Activated T-cell treated with anti-CD3 and anti-CD28 coated beads, Interleukin-2, amount 50 U/mL, for 72 hours (primary cell): ENCODE measurements at places on chromosomes 5 and 9. TPM values are rescaled to one million over a fixed set of nuclear protein-coding genes. Genes with fewer than 3 reads are reported as not detected.

DNA sequence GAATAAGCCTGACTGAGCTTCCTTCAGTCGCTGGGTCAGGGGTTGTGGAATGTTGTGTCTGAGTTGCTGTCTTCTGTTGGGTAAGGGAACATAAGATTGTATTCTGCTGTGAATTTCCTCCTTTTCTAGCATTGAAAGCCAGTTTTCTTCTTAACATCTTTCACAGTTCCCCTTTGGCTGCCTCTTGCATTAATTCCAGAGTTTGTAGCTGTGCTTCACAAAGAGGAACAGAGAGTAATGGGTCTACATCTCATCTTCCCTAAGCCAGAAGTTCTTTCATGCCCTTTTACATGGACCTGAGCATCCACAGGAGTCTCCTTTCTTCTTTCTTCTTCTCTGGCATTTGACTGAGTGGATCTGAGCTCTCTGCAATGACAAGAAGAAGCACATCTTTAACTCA is 686.8 kb downstream of the KCTD16 start:
- no peak for DNase-seq

- no peak for DNase-seq
Observed at GRCh38 chr5:39076757-39077728, 2.8 kb upstream of the RICTOR start.

- no peak for DNase-seq
Observed at GRCh38 chr5:1730487-1730847, 69.2 kb downstream of the MRPL36 start.

- DNase-seq = no peak
Observed at GRCh38 chr9:96255698-96256097, 46.3 kb downstream of the HSD17B3 start.

- DNase-seq = no peak
Observed at GRCh38 chr5:8807636-8808035, 738.2 kb downstream of the SEMA5A start.

DNA sequence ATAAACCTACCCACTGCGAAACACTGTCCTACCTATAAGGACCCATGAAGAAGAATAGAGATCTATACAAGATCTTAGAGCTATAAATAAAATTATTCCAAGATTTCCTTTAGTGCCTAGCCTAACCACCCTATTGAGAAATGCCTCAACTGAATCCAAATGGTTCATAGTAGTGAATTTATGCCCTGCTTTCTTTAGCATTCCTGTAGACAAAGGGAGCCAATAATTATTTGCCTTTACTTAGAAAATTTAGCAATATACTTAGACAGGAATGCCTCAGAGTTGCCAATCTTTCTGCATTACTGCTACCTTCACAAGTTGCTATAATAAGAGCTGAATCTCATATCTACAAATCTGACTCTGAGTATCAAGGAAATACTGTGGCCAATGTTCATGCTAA is 62.6 kb downstream of the PUM3 start:
- no peak for DNase-seq

LHX6 gene
- total RNA-seq = not detected

DNA sequence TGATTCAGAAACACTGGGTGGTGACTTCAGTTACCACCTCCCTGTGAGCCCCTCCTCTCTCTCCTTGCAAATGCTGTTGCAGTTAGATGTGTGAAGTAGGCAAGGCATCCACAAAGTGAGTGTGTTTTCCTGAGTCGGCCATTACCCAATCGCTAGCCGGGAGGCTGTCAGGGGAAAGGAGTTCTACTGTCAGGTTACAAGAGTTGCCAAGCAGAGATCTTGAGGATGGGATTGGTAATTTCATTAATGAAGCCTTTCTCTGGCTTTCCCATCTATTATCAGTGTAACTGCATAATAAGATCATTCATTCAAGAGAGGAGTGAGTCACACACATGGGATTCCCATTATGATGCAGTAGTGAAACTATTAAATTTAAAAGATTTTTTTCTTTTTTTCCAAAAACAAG is 106.9 kb downstream of the GLDC start:
- DNase-seq = no peak

DNA sequence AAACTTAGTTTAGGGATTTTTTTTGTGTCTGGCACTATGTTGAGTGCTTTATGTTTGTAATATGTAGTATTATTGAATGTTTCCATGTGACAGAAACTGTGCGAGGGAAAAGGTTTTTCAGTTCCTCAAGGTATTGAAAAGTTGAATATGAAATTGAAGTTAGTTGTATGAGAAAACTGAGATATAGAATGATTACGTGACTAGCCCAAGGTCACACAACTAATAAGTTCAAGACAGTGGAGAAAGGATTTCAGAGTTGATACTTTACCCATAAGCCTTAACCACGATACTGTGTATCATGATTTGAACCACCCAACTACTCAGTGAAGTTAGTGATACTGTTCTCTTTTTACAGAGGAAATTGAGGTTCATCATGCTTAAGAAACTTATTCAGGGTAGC is 5.7 kb downstream of the NIPBL start:
- DNase-seq = no peak

DNA sequence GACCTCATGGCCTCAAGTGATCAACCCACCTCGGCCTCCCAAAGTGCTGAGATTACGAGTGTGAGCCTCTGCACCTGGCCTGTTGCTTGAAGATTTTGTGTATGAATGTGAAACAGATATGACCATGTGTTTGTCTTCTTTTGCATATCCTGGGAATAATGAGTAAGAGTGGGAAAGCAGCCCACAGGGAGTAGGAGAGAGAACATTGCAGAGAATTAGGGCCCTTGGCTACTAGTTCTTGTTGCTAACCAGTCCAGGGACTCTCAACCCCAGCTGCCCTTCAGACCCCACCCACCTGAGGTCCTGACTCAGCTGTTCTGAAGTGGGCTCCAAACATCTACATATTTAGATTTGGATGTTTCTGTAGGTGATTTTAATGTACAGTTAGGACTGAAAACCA is 125.5 kb downstream of the MTX3 start:
- no peak for DNase-seq

DNA sequence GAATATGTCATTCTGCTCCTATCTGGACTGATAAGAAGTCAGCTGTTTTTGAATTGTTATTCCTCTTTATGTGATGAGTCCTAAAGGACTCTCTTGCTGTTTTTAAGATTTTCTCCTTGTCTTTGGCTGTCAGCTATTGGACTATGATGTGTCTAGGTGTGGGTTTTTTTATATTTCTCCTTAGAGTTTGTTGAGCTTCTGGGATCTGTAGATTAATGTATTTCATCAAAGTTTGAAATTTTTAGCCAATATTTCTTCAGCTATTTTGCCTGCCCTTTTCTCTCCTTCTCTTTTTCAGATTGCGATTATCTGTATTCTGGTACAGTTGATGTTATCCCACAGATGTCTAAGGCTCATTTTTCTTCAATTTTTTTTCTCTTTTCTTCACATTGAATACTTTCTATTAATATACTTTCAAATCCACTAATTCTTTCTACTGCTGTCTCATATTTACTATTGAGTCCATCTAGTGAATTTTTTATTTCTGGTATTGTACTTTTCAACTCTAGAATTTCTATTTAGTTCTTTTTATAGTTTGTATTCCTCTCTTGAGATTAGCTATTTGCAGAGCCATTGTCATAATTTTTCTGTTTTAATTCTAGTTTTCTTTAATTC is 31.1 kb downstream of the RPS23 start:
- DNase-seq = no peak
